ENCODE measurements at places on chromosomes 3 and 15. TPM values are rescaled to one million over a fixed set of nuclear protein-coding genes. Genes with fewer than 3 reads are reported as not detected.

The C15orf39 gene
- 7.5 TPM for polyA plus RNA-seq

The SLC30A4 gene
- 1.7 TPM for polyA plus RNA-seq

The SYNPR gene
- 0.13 TPM for polyA plus RNA-seq

DNA sequence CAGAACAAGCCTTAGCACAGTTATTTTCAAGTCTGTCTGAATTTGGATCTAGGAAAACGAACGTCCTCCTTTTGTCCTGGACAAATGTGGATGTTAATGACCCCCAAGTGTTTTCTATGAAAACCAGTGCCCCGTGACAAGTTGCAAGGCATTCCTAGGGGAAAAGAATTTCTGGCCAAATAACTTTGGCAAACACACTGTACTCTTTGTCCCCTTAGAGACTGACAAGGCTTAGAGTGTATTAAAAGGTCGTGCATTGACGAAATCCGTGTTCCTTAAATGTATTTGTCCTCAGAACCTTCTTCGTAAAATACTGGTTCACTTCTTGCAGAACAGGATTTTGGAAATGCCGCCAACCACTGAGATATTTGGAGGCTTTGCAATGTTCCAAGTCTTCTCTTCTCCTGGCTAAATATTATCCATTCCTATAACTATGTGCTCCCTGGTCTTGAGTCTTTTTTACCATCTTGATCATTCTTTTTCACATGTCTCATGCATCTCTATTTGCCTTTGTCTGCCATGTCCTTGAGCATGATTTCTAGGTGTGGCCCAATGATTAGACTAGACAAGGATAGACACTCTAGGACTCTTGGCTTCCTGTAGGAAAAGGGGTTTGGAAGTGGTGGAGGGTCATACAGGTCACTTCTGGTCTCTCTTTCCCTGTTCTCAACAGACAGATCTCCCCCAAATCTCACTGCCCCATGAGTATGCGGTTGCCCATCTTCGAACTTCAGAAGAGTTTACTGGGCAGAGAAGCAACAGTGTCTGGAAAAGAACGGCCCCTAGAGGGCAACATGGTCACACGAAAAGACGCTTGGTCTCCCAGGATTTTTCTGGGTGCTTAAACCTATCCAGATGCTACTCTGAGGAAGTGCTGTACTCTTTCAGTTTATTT is 117.5 kb downstream of the EDEM1 start:
- peak; percentile 52 for DNase-seq

DNA sequence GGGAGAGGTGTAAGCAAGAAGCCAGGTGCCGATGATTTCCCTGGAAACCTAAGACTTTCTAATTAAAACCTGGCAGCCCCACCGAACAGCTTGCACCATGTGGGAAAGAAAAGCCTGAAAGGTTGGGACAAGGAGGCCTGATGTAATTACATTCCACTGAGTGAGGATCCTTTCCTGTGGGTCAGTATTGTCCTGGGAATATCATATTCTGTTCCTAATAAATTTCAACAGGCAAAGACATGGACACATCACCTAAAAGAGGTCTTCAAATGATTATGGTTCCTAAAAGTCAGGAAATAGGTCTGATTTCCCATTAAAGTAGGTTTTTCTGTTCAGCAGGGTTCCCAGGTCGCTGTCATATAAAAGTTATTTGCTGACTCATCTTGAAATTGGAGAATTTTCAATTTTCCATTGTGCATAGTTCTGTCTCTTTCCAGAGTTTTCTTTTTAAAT is 58.5 kb downstream of the DUT start:
- DNase-seq: peak; percentile 47

DNA sequence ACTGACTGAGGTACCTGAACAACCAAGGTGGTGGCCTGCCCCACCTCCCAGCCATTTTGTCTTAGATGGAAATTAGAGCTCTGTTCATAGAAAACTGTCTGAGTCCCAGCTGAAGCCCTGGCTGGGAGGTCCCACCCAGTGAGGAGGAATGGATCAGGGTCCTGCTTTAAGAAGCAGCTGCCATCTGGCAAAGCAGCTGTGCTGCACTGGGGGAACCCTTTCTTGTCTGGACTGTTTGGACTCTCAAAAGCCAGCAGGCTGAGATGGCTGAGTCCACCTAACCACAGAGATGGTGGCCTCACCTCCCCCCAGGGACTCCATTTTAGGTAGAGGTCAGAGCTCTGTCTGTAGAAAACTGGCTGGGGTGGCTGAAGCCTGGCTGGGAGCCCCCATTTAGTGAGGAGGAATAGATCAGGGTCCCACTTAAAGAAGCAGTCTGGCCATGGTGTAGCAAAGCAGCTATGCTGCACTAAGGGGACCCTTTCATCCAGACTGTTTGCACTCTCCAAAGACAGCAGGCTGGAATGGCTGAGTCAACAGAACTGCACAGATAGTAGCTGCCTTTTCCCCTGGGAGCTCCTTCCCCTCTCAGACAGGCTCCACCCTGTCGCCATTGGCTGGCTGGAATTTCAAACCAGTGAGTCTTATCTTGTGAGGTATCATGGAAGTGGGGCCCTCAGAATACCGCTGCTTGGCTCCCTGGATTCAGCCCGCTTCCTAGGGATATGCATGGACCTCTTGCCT is 116.9 kb downstream of the EPHA6 start:
- DNase-seq: no peak

GRCh38 chr3:149489060-149489690 is 14.7 kb downstream of the TM4SF4 start:
- no peak for DNase-seq

DNA sequence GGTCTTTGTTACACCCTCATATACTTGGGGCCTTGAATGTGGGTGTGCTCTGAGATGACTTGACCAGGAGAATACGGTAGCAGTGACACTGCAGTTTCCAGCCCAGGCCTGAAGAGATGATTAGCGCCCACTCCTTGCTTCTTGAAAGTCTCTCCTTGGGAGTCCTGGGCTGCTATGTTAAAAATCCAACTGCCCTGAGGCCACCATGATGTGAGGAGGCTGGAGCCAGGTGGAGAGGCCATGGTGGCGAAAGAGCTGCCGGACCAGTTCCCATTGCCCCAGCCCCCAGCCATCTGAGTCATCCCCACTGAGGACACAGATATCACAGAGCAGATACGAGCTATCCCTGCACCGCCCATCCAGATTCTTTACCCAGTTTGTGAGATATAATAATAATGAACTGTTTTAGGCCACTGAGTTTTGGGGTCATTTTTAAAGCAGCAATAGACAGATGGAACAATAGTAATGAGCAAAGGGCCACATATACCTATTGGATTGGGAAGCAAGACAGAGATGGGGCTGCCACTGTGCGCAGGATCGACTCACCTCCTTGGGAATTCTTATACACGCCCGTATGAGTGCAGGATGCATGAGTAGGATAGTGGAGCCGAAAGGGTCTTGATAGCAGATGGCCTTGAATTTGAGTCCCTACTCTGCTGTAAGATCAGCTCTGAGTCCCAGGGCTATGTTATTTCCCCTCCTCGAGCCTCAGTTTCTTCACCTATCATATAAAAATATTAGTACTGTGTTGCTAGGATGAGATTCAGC is 12.1 kb upstream of the GATA2 start:
- DNase-seq: no peak

Data from stomach (tissue), 19 donors.